ENCODE measurements at places on chromosomes 11 and 22.
A peak's percentile ranks its signal among the peaks of the same experiment; 100 is the strongest.

DNA sequence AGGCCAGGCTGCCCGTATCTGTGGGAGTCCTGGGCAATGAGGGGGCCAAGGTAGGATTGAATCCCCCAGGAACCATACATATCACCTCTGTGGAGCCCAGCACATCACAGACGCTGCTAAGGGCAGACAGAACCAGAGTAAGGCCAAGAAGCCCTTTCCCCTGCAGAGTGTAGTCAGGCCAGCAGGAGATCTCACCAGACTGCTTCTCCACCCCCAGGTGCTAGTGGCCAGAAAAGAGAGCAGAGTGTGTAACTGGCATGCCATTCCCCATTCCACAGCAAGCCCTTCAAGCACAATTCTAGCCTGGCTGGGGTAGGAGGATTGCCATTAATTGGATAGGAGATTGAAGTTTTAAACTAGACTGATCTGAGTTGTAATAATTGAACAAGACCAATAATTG is 28.0 kb upstream of the FCHSD2 start:
- ATAC-seq: no peak

DNA sequence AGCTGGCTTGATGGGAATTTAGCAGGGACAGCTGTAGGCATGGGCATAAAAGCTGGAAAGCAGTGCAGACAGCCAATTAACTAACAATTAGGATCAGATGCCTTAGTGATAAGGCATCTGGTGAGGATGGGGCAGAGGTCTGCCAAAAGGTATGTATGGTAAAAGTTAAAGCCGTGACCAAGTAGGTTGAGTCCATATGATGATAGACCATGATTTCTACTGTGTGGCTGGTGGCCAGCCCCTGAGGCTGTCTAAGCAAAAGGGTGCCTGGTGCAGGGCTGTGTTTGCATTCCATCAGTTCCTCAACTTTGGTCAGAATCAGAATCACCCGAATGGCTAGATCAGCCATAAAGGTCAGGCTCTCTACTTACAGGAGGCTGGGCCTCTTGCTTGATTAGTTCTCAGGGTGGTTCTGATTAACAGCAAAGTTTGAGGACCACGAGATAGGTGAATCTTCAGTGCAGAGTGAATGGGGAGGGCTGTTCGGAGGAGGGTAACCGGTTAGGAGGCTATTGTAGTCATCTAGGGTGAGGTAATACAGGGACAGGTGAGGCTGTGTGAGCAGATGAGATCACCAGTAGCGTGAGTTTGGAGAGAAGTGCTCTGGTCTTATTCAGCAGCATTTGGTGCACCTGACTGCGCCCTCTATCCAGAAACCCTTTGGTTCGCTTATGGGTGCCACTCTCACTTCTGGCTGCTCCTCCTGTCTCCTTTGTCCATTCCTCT is 27.2 kb downstream of the PPFIBP2 start:
- ATAC-seq: no peak

GRCh38 chr11:34911676-34912075 is 4.5 kb downstream of the APIP start:
- ATAC-seq: no peak

DNA sequence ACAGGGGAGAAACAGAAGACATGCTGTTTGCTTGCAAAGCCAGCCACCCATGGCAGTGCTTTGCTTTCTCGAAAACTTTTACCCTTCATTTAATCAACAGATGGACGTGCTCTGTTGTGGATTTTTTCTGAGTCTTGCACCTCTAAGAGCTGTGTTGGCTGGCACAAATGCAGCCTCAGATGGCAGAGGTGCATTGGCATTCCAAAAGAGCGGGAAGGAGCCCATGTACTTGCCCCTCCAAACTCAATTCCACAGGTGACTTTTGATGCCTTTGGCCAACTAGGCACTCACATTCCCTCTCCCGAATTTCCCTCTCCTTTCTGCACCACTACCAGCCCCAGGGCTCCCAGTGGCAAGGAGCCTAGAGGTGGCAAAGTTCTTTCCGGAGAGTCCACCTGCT is 1.2 kb downstream of the KIRREL3 start:
- ATAC-seq: no peak

DNA sequence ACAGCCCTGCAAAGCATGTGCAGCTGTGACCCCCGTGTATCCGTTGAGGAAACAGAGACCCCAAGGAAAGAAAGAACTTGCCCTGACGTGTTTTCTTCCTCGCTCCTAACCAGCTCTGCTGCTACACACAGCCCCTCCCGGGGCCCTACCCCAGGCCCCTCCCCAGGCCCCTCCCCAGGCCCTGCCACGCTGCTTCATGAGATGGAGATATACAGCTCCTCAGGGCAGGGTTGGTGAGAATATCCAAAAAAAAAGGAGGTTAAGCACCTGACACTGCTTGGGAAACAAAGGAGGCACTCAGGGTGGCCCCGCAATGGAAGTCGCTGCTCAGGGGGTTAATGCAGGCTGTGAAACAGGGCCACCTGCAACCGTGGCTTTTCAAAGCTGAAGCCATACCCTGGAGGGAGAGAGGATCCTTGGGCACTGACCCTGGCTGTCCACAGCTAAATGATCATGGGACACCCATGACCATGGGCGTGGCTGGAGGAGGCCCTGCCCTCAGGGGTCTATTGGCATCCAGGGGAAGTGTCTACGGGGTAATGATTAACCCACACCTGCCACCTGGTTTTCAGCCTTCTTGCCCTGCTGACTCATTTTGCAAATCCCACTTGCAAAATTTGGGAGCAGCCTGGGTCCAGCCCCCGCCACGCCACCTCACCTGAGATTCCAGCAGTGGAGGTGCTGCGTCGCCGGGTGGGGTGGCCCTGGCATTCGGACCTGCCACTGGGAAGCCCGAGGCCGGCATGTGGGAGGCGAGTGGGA is 112.1 kb upstream of the ANO1 start:
- no peak for ATAC-seq

GRCh38 chr11:63761188-63761587 is 7.4 kb downstream of the ZFTA start:
- ATAC-seq: no peak

- ATAC-seq: no peak
These were observed 36.4 kb downstream of the SNX19 start for GRCh38 chr11:130879836-130880235.

GRCh38 chr11:77278595-77279506 is 22.6 kb downstream of the GDPD4 start:
- ATAC-seq: no peak

DNA sequence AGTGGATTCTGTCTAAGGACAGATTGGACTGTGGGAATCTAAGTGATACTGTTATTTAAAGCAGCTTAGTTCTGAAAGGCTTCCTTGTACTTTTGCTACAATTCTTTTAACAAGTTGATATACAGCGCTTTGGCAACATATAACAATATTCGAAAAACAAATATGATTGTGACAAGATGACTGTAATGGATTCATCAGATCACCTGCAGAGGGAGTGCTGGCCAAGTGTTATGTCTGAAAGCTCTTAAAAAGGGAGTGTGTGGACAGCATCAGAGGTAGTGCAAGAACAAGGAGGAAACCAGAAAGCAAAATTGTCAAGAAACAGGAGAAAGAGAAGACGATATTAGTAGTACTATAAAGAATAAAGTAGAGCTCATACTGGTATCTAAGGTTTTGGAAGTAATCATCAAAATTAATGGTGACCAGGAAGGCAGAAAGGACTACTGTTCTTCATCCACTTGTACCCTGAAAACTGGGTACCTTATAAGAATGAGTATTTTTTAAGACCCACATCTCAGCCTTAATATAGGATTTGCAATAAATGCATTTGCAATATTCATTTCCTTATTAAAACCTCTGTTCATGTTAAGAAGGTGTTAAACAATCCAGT is 1112.0 kb upstream of the CCDC90B start:
- ATAC-seq: peak; percentile 48

GRCh38 chr11:36818410-36818809 is 220.4 kb upstream of the RAG2 start:
- ATAC-seq: no peak

- ATAC-seq: no peak
These were observed 72.6 kb downstream of the C22orf31 start for GRCh38 chr22:28989035-28989464.

DNA sequence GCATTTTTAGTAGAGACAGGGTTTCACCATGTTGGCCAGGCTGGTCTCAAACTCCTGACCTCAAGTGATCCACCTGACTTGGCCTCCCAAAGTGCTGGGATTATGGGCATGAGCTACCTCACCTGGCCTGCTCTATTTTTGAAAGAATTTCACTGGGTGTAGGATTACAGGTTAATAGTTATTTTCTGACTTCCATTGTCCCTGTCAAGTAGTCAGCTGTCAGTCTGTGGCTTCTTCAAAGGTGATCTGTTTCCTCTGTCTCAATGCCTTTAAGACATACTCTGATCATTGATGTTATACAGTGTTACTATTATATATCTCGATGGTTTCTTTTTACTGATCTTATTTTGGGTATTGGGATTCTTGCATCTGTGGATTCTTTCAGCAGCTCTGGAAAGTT is 10.1 kb upstream of the EXT2 start:
- ATAC-seq: no peak

GRCh38 chr11:2325719-2326118 is 23.9 kb downstream of the TSPAN32 start:
- no peak for ATAC-seq

DNA sequence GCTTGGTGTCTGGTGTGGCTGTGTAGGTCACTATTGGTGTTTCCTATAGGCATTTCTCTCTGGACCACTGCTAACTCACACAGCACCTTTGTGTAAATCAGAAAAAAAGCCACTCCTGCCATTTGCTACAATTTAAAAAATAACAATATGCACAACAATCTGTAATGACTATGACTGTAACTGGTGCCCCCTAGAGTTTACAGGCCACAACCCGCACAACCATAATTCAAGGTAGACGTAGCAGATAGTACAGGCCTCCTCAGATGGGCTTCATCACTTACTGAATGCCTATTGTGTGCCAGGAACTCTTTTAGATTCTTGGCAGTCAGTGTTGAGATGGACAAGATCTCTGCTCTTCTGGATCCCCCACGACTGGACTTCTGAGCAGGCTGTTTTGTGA is 47.7 kb downstream of the SYT9 start:
- ATAC-seq: peak; percentile 10

- ATAC-seq: no peak
These were observed 3.4 kb downstream of the RNF141 start for GRCh38 chr11:10537600-10537999.

- ATAC-seq: no peak
These were observed 29.9 kb upstream of the SLC5A1 start for GRCh38 chr22:32013200-32013599.

DNA sequence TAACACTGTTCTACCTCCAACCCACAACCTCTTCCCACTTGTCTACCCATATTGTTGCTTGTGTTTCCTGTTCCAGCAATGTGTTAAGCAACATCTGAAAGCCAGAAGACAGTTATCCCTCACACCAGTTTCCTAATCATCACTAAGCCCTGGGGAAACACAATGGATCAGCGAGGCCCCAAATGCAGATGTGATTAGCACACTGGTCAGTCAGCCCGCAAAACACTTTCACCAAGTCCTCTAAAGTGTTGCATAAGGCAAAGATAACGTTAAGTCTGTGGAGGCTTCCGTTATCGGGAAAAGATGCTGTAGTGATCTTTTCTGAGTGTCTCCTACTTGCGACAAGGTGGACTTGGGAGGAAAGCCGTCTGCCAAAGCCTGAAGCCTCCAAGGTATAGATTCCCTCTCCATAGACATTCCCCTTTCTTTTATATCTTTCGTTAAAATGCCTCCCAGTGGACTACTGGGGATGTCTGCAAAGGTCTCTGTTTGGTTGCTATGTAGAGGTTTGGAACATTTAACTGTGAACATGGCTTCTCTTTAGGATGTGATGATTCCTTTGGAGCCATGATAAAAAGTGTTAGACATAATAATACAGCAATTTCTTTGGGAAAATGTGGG is at the start of gene MS4A3:
Gene MS4A3 (plus strand): TSS at position 317 of the 621 bp plus-strand sequence. CDS start 4,496 bp downstream, outside the sequence.
- no peak for ATAC-seq

GRCh38 chr22:48669986-48670716 is 1157.5 kb downstream of the BRD1 start:
- ATAC-seq: no peak

- ATAC-seq: no peak
These were observed 193.7 kb upstream of the NARS2 start for GRCh38 chr11:78768345-78768744.

GRCh38 chr11:47333886-47334443 is 18.5 kb downstream of the MYBPC3 start:
- no peak for ATAC-seq

DNA sequence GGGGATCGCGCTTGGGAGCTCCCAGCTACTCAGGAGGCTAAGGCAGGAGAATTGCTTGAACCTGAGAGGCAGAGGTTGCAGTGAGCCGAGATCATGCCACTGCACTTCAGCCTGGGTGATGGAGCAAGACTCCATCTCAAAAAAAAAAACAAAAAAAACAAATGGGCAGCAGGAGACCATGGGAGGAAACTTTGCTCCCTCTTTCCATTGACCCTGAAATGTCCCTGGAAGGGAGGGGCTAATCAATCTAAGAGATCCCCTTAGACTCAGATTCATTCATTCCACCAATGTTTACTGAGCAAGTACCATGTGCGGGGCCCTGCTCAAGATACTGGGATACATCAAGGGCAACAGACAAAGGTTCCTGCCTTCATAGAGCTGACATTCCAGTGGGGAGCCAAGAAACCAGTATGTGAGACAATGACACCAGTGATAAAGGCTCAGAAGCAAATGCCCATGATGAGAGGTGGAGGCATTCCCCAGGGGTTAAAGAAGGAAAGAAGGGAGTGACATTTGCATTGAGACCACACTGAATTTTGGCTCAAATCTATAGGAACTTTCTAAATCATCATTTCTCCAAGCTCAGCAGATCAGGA is 37.7 kb upstream of the TFIP11 start:
- no peak for ATAC-seq

- no peak for ATAC-seq
These were observed 22.0 kb downstream of the GTPBP1 start for GRCh38 chr22:38727530-38728451.

- no peak for ATAC-seq
These were observed 26.7 kb downstream of the AMPD3 start for GRCh38 chr11:10481560-10482349.

DNA sequence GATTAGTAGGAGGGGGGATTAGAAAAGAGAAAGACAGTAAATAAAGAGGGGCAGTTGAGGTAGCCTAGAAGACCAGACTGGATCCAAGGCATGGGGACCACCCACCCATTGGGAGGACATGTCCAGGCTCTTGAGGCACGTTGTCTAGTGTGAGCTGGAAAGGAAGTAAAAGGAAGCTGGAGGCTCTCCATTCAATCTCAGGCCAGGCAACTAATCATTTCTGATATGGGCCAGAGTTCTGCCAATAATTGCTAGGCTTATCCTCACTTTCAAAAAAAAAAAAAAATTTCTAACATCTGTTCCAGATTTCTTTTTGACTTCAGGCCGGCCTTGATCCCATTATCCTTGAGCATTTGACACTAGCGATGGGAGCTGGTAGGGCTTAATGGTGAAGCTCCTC is 476.1 kb downstream of the SOX6 start:
- ATAC-seq: no peak

- no peak for ATAC-seq
These were observed 35.5 kb upstream of the TTC12 start for GRCh38 chr11:113278925-113279324.
